K562 (cell line): ENCODE measurements at places on chromosomes 4 and X.

DNA sequence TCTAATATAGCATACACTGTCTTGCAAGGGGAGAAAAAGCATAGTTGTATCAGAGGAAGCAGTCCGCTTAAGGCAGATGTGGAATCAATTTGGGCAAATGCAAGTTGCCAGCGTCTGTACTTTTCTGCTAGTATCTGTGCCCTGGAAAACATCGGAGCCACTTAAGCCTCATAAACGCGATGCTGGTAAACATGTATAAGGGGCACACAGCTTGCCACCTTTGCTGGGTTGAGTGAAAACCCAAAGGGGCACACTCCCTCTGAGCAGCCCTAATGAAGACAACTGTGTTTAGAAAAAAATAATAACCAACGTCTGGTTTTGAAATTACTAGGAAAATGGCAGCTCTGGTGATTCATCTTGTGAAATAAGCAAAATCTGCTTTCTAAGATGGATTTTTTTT, 24.3 kb downstream of the SMIM20 start:
- no peak overlapping the region for H3K4me3 ChIP-seq
- no peaks in the 10 kb centered on the region for H3K4me1 ChIP-seq
- peaks cover 13% of the 10 kb centered on the region for H3K27me3 ChIP-seq
- H3K36me3 ChIP-seq: no peaks in the 10 kb centered on the region
- H3K27ac ChIP-seq: no peak overlapping the region
- DNase-seq: no peak

DNA sequence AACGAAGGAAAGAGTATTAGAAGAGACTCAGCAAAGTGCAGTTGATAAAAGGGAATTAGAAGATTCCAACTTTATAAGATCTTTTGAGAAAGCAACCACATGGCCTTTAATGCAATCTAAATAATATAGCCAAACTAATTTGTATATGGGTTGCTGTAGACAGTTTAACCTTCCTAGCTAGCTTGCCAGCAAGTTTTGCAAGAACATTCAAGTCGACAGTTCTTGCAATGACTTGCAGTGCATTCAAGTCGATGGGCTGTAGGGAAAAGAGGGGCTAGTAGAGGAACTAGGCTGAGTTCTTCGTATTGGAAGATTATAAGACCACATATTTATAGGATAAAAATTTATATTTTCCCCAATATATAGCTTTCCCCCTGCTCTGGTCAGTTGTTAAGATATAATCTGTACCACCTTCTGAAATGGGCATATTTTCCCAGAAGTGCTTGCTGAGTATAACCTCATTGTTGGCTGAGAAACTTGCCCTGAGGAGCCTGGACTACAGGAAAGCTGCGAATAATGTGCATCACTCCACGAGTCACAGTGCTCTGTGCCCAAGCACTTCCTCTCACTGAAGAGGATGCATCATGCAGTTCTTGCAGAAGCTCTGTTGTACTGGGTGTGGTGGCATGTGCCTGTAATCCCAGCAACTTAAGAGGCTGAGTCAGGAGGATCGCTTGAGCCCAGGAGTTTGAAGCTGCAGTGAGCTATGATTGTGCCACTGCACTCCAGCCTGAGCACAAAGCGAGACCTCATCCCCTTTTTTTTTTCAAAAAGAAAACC, 56.7 kb downstream of the DOCK11 start:
- peaks cover 59% of the 10 kb centered on the region for H3K36me3 ChIP-seq
- DNase-seq: no peak
- no peaks in the 10 kb centered on the region for H3K27me3 ChIP-seq
- no peak overlapping the region for H3K27ac ChIP-seq
- peaks cover 12% of the 10 kb centered on the region for H3K4me1 ChIP-seq

GRCh38 chrX:79096145-79096556, 48.3 kb upstream of the GPR174 start:
- H3K4me3 ChIP-seq: no peak overlapping the region
- H3K4me1 ChIP-seq: no peaks in the 10 kb centered on the region
- DNase-seq: no peak
- no peaks in the 10 kb centered on the region for H3K36me3 ChIP-seq
- H3K27ac ChIP-seq: no peak overlapping the region

GRCh38 chrX:69807400-69807799, 191.5 kb downstream of the EDA start:
- H3K27ac ChIP-seq: no peak overlapping the region
- no peaks in the 10 kb centered on the region for H3K4me1 ChIP-seq

DNA sequence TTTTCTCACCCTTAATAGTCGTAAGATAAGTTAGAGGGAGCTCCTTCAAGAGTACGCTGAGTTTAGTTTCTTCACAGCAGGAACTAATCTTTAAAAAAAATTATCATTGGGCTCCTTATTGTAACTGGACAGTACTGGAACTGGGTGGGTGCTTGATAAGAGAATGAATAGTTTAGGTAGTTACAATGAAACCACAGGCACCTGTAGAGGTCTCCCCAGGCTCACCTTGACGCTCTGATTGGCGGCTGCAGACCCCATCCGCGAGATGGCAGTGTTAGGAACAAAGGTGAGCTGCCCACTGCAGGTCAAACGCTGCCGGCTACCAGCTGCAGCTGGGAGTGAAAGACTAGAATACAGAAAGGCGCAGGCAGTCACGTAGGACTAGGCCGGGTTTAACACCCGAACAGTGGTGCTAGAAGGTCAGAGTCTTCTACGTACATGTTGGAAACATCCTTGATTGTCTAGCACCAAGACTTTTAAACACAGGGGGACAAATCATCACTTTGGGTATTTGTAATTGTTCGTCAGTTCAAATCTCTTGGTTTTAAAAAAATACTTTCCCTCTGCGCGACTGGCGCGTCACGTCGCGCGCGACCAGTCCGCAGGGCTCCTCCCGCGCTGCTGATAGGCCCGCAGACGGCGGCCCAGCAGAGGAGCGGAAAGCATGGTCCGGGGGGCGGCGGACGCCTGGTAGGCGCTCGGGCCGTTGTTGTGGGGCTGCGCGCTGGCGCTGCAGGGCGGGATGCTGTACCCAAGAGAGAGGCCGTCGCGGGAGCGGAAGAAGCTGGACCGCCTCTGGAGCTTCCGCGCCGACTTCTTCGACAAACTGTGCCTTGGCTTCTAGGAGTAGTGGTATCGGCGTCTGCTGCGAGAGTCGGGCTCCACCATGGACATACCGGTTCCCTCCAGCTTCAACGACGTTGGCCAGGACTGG, 45.6 kb downstream of the SMARCA5 start:
- no peak overlapping the region for H3K4me3 ChIP-seq
- no peak overlapping the region for H3K27ac ChIP-seq
- DNase-seq: no peak
- no peaks in the 10 kb centered on the region for H3K4me1 ChIP-seq

GRCh38 chrX:3674881-3675280, 38.6 kb downstream of the PRKX start:
- H3K4me3 ChIP-seq: no peak overlapping the region
- H3K4me1 ChIP-seq: no peaks in the 10 kb centered on the region
- DNase-seq: no peak
- no peaks in the 10 kb centered on the region for H3K27me3 ChIP-seq
- H3K27ac ChIP-seq: no peak overlapping the region

DNA sequence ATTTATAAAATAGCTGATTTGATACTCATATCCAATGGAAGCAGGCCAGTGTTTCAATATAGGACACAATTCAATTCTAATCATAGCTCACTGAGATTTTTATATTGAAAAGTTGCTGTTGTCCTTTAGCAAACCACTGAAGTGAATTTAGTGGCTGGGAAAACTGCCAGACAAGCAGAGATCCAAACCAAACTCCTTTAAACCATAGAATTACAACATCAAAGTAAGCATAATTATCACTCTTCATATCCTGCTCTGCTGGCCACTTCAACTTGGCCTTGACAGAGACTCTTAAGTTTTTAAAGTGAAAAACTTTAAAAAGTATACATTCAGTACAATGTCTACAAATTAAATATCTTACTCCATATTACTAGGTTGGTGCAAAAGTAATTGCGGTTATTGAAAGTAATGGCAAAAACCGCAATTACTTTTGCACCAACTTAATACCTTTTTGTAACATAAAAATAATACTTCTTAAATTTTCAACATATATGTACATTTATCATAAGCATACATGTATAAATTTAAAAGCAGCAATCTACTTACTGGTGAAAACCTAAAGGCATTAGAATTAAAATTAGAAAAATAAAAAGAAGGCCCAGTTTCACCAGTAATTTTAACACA, 433.0 kb downstream of the PCDH10 start:
- H3K36me3 ChIP-seq: no peaks in the 10 kb centered on the region
- H3K4me3 ChIP-seq: no peak overlapping the region
- H3K27me3 ChIP-seq: no peaks in the 10 kb centered on the region
- H3K4me1 ChIP-seq: no peaks in the 10 kb centered on the region; the same call in 2 of the 3 replicates
